ENCODE measurements at places on chromosomes 4 and X.

DNA sequence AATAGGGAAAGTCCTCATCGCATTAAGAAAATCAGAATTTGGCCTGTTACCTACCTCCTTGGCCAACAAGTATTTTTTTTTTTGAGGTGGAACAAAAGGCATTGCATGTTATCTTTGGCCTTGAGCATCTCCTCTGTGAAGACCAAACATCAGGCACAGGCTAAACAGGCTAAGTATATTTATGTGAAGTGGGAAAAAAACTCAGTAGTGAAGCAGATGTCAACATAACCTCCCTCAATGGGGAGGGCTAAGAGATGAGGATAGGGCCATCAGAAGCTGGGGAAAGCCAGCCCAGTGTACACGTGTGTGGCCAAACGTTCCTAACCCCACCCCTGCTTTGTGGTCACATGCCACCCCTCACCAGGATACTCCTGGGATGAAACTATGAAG is 102.5 kb downstream of the FNIP2 start:
- no peak for DNase-seq

DNA sequence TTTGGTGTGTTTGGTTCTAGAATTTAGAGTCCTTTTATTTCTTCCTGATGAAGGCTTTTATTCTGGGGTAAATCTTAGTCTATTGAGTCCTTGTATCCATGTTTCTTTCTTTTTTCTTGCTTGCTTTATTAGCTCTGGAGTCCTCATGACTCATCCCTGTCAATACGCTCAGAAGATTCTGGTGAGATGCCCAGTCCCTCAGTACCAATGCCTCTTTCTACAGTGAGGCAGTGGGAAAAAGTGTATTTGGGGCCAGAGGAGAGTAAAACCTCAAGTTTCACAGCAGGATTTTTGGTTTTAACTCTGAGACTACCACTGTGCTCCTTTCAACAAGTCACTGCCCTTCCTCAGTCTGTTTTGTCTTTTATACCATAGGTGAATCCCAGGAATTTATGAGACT is 368.0 kb downstream of the GBA3 start:
- DNase-seq, result no peak

DNA sequence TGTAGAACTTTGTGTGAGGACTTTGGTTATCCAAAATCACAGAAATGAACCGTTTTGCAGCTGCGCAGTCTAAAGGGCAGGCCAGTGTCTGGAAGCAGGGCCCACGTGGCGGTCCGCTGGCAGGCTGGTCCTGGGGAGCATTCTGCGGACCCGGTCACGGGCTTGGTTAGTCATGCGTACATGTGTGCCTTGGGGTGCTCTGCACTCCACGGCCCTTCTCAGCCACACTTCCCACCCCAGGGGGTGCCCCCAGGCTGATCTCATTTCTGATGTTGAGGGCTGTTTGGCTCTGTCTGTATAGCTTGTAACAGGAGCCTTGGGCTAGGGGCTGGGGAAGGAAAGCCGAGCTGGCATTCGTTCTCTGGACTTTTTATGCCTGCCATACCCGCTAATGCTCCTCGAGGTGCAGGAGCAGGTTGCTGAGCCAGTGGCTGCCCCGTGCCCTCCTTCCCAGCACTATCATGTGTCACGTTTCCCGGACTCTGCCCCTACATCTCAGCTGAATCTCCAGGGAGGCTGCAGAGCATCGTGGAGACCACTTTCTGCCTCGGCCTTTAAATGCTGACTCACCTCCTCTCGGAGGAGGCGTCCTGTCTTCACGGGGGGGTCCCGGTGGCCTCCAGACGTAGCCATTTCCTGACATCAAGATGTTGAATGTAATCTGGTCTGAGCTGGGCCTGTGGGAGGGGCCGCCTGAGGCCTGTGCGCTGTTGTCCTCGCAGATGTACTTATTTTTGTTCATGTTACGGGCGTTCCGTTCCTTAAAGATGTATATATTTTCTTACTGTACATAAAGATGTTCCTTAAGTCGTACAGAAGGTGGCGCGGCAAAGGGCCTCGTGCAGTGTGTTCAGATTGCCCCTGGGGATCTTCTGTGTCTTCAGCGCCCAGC is 11.4 kb upstream of the TADA2B start:
- no peak for DNase-seq

GRCh38 chrX:153821066-153821465 is 9.3 kb downstream of the PDZD4 start:
- DNase-seq, result no peak

GRCh38 chr4:39994406-39994805 is 16.7 kb upstream of the PDS5A start:
- no peak for DNase-seq

DNA sequence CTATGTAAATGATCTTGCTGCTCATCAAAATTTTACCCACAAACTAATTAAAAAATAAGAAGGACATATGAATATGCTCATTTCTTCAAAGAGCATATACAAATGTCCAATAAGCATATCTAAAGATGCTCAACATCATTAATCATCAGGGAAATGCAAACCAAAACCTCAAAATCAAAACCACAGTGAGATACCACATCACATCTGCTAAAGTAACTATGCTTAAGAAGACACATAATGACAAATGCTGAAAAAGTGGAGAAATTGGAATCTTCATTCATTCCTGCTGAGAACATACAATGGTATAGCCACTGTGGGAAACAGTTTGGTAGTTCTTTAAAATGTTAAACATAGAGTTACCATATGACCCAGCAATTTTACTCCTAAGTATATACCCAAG is 81.9 kb downstream of the AFF2 start:
- DNase-seq, result no peak
